Liver (tissue), 10 donors: ENCODE measurements at places on chromosomes 16 and 17. TPM values are rescaled to one million over a fixed set of nuclear protein-coding genes. Genes with fewer than 3 reads are reported as not detected.

The OR3A3 gene
- total RNA-seq = not detected

- H3K27me3 ChIP-seq = no peaks in the 10 kb centered on the region
- no peaks in the 10 kb centered on the region for H3K36me3 ChIP-seq
- no peak overlapping the region for H3K4me3 ChIP-seq
- peaks cover 9% of the 10 kb centered on the region for H3K4me1 ChIP-seq
- no peak for DNase-seq
Measured at GRCh38 chr16:11249233-11250061, 6.6 kb downstream of the SOCS1 start.

- H3K36me3 ChIP-seq = no peaks in the 10 kb centered on the region
- H3K27me3 ChIP-seq = no peaks in the 10 kb centered on the region
- no peak overlapping the region for H3K4me3 ChIP-seq
- DNase-seq = no peak
Measured at GRCh38 chr16:20359997-20360396, 7.5 kb upstream of the UMOD start.

The HAP1 gene
- under 0.01 TPM for total RNA-seq

The TERB1 gene
- total RNA-seq = not detected

The GJD3 gene
- 0.47 TPM for total RNA-seq

GRCh38 chr17:30246460-30246859 is 11.0 kb upstream of the SLC6A4 start:
- H3K36me3 ChIP-seq = no peaks in the 10 kb centered on the region
- H3K27me3 ChIP-seq = no peaks in the 10 kb centered on the region
- no peak for DNase-seq
- H3K4me1 ChIP-seq = peaks cover 19% of the 10 kb centered on the region
- no peak overlapping the region for H3K27ac ChIP-seq
- H3K4me3 ChIP-seq = no peak overlapping the region

- peaks cover 22% of the 10 kb centered on the region for H3K36me3 ChIP-seq
- peaks cover 31% of the 10 kb centered on the region for H3K4me1 ChIP-seq
- peak overlapping the region; percentile 64 for H3K4me3 ChIP-seq
- no peak overlapping the region for H3K27ac ChIP-seq
- no peaks in the 10 kb centered on the region for H3K27me3 ChIP-seq
Measured at GRCh38 chr16:89561884-89562599, 1.6 kb downstream of the RPL13 start.

DNA sequence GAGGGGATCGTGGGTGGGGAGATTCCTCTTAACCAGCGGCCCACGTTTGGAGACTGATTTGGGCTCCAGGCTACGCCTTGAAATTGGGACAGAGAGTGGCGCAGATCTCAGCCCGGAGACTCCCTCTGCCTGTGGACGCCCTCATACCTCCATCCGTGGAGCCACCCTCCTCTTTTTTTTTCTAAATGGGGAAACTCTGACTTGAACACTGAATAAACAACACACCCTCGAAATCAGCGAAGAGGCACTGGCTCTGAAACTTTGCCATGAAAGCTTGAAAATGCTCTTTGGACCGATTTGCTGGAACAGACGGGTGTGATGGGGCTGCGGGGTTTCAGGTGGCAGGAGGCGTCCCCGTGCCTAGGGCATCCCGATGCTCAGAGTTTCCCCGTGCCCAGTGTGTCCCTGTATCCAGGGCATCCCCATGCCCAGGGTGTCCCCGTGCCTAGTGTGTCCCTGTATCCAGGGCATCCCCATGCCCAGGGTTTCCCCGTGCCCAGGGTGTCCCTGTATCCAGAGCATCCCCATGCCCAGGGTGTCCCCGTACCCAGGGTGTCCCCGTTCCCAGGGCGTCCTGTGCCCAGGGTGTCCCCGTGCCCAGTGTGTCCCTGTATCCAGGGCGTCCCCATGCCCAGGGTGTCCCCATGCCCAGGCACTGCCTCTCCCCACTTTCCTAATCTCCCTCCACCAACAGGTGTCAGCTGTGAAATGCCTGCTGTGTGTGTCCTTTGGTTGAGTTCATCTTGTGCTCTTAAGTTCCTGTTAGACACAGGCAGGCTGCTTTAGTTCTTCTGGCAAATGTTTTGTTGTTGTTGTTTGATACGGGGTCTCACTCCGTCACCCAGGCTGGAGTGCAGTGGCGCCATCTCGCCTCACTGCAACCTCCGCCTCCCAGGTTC is 187.0 kb downstream of the SEC14L1 start:
- no peak overlapping the region for H3K4me3 ChIP-seq
- peaks cover 43% of the 10 kb centered on the region for H3K4me1 ChIP-seq
- DNase-seq = no peak
- peak overlapping the region; percentile 88 for H3K27ac ChIP-seq
- no peaks in the 10 kb centered on the region for H3K27me3 ChIP-seq
- H3K36me3 ChIP-seq = no peaks in the 10 kb centered on the region

DNA sequence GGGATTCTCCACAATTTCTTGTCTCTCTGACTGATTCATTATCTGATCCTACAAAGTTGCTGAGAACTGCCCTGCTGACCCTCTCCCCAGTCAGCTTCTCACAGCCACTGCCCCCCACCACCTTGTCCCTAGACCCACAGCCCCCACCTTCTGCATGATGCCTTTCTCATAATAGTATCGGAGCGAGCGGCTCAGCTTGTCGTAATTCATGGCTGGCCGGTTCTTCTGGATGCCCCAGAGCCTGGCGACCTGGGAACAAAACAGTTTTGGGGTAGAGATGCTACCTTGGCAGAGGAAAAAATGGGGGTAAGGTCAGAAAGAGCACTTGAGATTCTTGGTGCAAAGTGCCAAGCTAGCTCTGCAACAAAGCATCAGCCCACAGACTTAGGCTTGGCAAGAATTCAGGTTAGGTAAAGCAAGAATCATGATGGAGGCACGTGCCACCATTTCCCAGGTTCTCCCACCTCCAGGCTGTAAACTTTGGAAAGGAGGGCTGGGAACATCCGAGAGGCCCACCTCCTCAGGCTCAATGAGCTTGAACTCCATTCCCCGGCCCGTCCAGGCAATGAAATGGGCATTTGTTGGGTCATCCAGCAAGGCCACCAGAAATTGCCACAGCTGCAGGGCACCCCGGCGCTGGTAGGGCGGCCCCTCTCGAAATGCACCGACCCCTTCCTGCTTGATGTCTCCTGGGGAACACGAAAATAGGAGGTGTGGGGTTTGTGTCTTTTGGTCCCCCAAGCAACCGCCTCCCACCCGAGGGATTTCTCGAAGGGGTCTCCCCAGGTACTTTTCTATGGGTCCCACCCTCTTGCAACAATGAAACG is 16.9 kb downstream of the ETV4 start:
- no peak overlapping the region for H3K4me3 ChIP-seq
- no peak overlapping the region for H3K27ac ChIP-seq
- peaks cover 23% of the 10 kb centered on the region for H3K36me3 ChIP-seq

DNA sequence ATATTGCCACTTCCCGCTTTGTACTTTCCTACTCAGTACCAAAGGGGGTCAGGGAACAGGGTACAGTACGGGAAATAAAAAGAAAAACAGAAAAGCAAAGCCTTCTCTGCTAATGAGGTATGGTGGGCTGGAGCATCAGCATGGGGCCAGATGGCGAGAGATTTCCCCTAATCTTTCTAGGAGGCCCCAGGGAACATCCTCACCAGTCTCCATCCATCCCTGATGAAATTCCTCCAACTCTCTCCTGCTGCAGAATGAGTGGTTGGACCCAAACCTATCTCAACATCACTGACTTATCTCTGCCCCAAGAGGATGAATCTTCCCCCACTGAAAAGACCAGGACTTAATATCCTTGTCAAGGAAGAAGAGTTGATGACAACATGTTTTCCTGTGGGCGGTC is 185.6 kb downstream of the C16orf78 start:
- H3K27ac ChIP-seq = no peak overlapping the region
- H3K4me1 ChIP-seq = no peaks in the 10 kb centered on the region
- no peak overlapping the region for H3K4me3 ChIP-seq
- no peaks in the 10 kb centered on the region for H3K27me3 ChIP-seq
- no peaks in the 10 kb centered on the region for H3K36me3 ChIP-seq

The NOTUM gene
- total RNA-seq = 5.4 TPM

DNA sequence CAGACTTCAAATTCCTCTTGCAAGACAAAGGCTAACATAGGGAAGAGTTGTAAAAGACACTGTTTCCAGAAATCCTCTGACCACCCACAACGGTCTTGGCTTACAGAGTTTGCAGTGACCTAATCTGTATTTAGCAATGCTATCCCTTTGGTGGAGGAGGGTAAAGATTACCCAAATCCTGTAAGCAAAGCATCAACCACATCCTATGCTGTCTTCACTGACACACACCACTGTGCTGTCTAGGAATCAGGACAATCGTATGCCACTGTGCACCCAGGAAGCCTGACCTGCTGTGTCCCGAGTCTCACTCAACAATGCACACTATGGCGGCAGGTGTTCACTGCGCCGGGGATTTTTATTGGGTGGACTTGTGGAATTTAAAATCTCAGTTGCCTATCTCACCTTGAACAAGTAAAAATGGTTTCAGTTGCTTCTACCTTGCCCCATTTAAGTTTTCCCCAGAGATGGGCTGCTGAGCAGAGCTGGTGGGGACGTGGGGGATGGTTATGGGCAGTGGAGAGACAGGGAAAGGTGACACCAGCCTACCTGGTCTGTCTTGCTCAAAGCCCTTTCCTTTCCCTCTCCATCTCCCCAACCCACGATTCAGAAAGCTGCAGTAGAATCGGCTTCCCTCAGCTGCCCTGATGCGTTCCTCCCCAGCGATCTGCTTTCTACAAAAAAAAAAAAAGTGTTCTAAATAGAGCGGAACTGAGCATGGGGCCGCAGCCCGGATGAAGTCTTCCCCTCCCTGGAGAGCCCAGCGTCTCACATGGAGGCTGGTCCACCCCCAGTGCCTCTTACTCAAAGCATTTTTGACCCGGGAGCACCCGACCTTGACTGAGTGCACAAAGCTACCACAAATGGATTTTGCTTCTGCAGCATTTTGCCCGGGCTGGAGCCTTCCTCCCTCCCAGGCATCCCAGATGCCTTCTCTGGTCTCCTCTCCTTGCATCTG is 271.5 kb downstream of the SOX9 start:
- H3K4me1 ChIP-seq = no peaks in the 10 kb centered on the region
- no peaks in the 10 kb centered on the region for H3K27me3 ChIP-seq

DNA sequence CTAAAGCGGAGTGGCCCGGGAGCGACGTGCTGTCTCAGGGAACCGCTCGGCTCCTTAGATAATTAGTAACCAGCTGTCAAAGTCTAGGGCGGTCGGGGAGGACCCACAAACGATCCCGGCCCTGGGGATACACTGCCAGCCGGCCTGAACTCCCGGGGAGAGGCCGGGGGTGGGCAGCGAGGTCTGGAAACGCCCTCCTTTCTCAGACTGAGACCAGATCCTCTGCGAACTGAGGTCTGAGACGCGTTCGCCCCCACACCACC is 1.3 kb downstream of the HNF1B start:
- DNase-seq = peak; percentile 65
- H3K27ac ChIP-seq = peak overlapping the region; percentile 98
- peak overlapping the region; percentile 90 for H3K4me3 ChIP-seq
- H3K36me3 ChIP-seq = no peaks in the 10 kb centered on the region
- no peaks in the 10 kb centered on the region for H3K27me3 ChIP-seq

DNA sequence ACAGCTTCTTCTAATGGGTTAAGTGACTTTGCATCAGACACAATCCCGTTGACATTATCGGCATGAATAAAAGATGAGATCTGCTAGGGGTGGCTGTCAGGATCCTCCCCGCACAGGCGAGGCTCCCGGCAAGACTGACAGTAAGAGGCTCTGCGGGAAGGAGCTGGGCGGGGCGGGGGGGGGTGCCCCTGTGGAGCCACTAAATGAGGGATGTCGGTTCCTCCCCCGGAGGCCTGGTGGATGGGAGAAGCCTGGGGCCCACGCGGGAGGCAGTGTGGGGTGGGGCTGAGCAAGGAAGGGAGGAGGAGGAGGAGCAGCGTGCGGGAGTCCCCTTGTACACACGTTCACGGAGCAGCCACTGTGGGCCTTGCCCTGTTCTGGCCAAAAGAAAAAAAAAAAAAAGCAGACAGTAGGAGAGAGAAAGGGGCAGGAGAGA is 190.9 kb upstream of the GSE1 start:
- no peaks in the 10 kb centered on the region for H3K36me3 ChIP-seq
- H3K27me3 ChIP-seq = no peaks in the 10 kb centered on the region
- peak overlapping the region; percentile 3 for H3K4me3 ChIP-seq
- DNase-seq = no peak

GRCh38 chr17:40106760-40107521 is 6.6 kb upstream of the NR1D1 start:
- no peaks in the 10 kb centered on the region for H3K36me3 ChIP-seq
- DNase-seq = no peak
- peaks cover 13% of the 10 kb centered on the region for H3K4me1 ChIP-seq
- no peaks in the 10 kb centered on the region for H3K27me3 ChIP-seq
- peak overlapping the region; percentile 82 for H3K27ac ChIP-seq

- peaks cover 8% of the 10 kb centered on the region for H3K4me1 ChIP-seq
- no peak overlapping the region for H3K27ac ChIP-seq
- no peaks in the 10 kb centered on the region for H3K27me3 ChIP-seq
- no peak overlapping the region for H3K4me3 ChIP-seq
- no peaks in the 10 kb centered on the region for H3K36me3 ChIP-seq
Measured at GRCh38 chr17:49337884-49338283, 24.2 kb downstream of the ZNF652 start.

The SNX20 gene
- total RNA-seq = 3.5 TPM

- DNase-seq = no peak
- no peaks in the 10 kb centered on the region for H3K4me1 ChIP-seq
- no peaks in the 10 kb centered on the region for H3K27me3 ChIP-seq
- no peaks in the 10 kb centered on the region for H3K36me3 ChIP-seq
Measured at GRCh38 chr16:22788193-22788530, 25.8 kb upstream of the HS3ST2 start.

The ZFP1 gene
- 8.1 TPM for total RNA-seq

DNA sequence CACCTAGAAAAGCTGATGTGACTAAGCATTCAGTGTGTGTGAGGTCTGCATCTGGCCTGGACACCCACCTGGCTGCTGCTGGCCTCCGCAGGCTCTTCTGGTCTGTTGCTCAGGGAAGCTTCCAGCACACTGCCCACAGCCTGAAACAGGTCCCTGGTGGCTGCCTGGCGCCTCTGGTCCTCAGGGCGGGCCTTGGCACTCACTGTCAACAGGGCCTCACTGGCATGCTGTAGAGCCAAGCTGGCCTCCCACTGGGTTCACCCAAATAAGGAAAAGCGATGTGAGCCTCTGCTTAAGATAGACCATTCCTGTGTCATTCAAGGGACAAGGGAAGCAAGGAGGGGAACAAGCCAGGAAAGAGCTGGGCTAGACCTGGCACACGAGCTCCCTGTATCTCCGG is 70.6 kb upstream of the BCO1 start:
- DNase-seq = no peak
- H3K4me3 ChIP-seq = no peak overlapping the region
- H3K27me3 ChIP-seq = no peaks in the 10 kb centered on the region
- no peak overlapping the region for H3K27ac ChIP-seq

- H3K36me3 ChIP-seq = no peaks in the 10 kb centered on the region
- DNase-seq = no peak
- no peak overlapping the region for H3K27ac ChIP-seq
Measured at GRCh38 chr16:1899641-1900451, 18.4 kb downstream of the HS3ST6 start.

DNA sequence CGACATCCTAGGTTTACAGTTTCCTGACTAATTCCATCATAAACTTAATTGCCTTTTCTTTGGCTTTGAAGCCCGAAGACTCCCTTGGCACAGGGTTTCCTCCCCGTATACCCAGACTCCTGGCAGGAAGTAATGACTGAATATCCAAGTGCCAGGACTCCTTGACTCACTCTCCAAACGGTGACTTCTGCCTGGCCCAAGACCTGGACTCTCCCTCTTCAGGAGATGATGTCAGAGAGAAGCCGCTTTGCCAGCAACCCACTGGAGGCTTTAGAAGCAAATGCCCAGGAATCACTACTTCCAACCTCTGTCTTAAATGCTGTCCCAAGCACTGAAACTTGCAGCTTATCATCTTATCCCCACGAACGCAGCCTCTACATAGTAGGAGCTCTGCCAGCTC is 146.5 kb downstream of the RGS9 start:
- no peaks in the 10 kb centered on the region for H3K27me3 ChIP-seq
- H3K4me1 ChIP-seq = no peaks in the 10 kb centered on the region

The PTGES3L gene
- 0.08 TPM for total RNA-seq

The NOXO1 gene
- 0.28 TPM for total RNA-seq
